ENCODE measurements at places on chromosomes 12 and 14. TPM values are rescaled to one million over a fixed set of nuclear protein-coding genes. Genes with fewer than 3 reads are reported as not detected.

YARS2 gene
- 9.0 TPM for polyA plus RNA-seq

GRCh38 chr14:76706811-76707210 lies 54.5 kb upstream of the VASH1 start:
- no peak for DNase-seq

ANKRD33 gene
- polyA plus RNA-seq = 0.50 TPM

- DNase-seq = no peak
Observed at GRCh38 chr12:42932936-42933335, 343.4 kb upstream of the PRICKLE1 start.

DNA sequence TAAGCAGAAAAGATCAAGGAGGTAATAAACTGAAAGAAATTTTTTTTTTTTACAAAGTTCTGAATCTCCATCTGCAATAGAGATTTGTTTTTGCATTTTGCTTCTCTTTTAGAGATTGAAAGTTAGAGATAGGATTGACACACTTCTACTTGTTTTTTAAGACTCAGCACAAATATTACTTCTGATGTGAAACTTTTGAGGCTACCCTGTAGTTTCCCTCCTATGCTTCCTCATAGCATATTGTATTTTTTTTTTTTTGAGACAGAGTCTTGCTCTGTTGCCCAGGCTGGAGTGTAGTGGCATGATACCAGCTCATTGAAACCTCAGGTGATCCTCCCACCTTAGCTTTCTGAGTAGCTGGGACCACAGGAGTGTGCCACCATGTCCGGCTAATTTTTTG lies 32.1 kb upstream of the SGPP1 start:
- no peak for DNase-seq

DNA sequence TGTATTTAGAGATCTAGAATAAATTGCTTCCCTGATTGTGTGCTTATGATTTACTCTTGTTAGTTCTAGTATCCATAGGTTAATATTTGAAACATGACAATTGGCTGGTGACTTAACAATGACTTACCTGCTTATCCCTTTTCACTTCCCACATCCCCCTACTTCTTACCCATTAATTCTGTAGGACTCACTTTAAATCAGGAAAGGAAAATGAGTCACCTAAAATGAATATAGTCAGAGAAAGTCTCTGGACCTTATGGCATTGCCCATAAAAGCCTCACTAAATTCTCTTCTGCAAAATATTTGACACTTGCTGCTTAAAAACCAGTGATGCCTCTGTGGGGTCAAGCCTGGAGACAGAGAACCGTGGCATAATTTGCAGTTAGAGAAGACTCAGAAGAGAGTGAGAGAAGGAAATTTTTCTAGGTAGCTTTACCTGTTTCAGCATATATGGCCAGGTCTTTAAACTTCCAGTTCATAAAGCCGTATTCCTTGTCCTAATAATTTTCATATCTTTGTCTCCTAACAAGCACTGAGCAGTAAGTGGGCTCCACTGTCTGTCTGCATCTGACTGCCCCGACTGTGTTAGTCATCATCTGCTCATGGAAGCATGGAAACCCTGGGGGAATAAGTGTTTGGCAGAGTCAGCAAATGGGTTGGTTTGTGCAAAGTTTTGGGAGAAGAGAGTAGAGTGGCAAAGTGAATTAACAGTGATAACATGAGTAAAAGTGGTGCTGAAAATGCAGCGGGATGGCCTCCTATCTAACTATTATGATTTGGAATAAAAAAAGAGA lies 294.4 kb downstream of the AKAP6 start:
- DNase-seq = no peak

DNA sequence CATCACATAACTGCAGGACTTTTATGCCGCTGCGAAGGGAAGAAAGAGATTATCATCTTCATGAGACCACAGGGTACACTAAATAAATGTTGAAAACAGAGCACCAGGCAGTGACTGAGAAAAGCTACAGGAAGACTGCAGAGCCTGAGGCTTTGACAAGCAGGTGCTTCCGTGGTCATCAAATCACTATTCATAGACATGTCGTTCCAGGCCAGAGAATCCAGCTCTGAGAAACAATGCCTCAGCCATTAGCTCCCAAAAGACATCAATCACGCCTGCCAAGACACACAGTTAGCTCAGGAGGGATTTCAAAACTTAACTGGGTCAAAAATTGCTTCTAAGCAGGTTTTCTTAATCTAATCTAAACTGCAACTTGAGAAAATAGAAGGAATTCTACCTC lies 47.2 kb upstream of the GARIN6 start:
- DNase-seq = peak; percentile 52

CEP170B gene
- 12.7 TPM for polyA plus RNA-seq

GRCh38 chr12:31005944-31006361 lies 67.7 kb upstream of the DDX11 start:
- no peak for DNase-seq

DNA sequence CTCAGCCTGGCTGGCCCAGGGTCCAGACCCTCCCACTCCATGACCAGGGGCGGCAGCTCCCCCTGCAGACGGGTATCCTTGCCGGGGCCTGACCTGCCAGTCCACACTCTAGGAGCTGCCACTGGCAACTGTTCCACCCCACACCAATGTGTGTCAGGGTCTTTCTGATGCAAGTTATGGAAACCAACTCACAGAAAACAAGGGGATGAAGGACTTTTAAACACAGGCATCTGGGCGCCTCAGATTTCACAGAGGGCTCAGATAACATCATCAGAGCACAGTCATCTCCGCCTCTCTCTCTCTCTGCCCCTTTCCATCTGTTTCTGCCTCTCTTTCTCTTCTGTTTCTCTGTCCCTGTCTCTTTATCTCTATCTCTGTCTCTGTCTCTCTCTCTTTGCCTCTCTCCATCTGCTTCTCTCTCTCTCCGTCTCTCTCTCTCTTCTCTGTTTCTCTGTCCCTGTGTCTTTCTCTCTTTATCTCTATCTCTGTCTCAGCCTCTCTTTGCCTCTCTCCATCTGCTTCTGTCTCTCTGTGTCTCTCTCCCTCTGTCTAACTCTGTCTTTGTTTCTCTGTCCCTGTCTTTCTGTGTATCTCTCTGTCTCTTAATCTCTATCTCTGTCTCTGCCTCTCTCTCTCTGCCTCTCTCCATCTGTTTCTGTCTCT lies 67.4 kb upstream of the FBRSL1 start:
- no peak for DNase-seq

DNA sequence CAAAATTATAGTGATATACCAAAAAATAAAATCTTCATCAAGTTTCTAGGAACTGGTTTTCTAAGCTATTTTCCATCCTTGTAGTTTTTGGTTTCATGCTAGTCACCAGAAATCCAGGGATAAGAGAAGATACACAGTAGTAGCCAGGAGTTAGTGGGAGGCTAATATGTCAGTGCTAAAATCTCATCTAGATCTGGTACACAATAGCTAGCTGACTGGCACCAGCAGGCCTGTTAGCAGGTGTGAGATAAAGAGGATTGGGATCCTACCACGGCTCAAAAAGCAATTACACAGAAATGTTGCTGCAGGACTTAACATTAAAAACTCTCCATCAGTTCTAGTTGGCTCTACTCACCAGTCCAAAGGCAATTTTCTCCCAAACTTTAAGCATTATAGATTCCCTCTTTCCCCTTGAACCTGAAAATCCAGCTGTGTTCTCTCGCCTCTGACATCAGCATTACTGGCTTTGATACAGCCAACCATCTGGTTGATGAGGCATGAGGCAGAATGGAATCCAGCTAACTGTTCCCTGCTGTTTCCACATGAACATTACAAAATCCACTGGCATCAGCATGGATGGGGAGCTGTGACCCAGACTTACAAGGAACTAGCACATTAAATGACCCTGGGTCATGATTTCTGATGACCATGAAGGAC lies 41.8 kb upstream of the CCDC196 start:
- DNase-seq = peak; percentile 80

EIF2B1 gene
- 29.6 TPM for polyA plus RNA-seq

DNA sequence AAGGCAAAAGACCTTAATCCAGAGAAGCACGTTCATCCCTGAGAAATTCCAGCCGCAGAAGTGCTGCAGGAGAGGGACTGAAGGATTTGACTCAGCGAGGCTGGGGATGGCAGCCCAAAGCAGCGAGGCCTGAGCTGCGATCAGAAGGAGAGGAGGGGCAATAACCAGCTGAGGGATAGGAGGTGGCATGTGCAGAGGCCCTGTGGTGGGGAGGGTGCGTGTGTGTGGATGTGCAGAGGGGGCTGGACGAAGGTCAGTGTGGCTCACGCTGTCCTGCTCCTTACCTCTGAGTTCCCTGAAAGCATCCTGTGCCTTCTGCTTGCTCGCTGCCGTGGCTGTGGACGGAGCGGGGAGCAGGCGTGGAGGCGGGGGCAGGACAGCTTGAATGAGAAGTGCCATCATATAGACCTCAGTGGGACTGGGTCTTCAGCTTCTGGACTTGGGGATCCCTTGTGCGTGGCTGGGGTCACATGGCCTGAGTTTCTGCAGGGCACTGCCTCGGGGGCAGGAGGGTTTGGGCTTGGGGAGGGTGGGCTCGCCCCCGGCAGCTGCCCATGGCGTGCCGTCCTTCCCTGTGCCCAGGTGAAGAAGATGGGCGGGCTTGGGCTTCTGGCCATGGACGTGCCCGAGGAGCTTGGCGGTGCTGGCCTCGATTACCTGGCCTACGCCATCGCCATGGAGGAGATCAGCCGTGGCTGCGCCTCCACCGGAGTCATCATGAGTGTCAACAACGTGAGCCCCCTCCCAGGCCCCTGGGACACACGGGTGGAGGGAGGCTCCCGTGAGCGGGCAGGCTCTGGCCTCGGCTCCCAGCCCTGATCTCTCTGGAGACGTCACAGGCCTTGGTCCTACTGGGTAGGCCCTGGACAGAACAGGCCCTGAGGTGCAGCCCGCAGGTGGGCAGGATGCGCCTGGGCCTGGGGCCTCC lies 11.0 kb downstream of the ACADS start:
- no peak for DNase-seq

DNA sequence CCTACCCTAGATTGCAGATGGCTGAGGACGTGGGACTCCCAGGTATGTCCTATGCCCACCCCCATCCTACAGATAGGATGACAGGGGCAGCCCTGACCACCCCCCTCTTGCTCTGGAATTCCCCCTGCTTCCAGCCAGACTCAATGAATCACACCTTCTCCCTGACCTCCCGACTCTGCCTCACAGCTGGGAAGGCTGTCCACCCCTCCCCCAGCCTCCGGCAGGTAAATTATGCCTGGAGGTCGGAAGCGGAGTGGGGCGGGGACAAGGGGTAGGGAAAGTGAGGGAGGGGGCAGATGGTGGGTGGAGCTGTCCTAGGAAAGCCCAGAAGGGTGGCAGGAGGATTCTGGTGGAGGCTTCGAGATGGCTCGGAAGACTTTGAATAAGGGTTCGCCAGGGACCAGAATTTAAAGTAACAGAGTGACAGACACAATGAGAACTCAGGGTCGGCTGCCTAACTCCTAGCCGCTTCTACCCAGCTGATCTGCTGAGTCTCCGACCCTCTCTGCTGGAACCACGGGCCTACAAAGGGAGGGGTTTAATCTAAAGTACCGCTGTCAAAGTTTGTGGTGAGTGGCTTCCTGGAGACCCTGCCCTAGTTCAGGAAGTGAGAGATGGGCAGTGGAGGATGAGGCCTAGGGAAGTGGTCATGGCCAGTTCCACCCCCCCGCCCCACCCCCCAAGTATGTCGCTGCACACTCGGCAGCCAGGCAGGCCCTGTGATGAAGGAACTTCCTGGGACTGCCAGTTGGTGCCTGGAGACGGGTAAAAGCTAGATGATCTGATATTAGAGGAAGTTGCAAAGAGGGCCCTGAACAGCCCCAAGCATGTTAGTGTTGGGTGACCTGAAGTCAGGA lies 4.2 kb downstream of the PLEKHG3 start:
- no peak for DNase-seq

GLIPR1L1 gene
- not detected for polyA plus RNA-seq
